ENCODE measurements at places on chromosomes 6 and 20.

- no peak for DNase-seq
Observed at GRCh38 chr6:149139782-149140136, 177.8 kb upstream of the TAB2 start.

DNA sequence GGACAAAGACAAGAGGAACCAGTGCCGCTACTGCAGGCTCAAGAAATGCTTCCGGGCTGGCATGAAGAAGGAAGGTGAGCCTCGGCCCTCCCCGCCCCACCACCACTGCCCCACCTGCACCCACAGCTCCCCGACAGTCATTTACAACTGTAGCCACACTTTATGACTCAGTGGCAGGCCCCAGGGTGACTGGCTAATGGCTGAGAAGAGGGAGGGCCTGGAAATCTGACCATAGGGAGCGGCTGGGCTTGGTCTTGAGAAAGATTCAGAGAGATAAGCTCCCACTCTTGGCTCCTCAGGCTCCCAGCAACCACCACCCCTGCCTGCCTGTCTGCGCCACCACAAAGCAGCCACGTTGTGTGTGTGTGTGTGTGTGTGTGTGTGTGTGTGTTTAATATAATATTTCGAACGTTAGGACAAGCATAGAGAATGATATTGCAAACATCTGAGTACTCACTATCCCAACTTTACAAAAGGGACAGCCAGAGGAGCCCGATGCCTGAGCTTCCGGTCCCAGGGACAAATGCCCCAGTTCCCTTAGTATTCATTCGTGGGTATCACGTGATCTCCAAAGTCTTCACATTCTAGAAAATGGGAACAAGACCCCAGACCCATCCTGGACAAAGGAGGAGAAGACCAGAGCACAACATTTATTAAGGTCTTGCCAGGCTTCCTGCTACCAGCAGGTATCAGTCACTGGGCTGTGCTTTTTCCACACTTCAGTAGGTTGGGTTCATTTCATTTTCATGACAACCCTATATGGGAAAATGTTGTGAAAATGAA is 52.1 kb downstream of the HNF4A start:
- DNase-seq, result peak; percentile 88

DNA sequence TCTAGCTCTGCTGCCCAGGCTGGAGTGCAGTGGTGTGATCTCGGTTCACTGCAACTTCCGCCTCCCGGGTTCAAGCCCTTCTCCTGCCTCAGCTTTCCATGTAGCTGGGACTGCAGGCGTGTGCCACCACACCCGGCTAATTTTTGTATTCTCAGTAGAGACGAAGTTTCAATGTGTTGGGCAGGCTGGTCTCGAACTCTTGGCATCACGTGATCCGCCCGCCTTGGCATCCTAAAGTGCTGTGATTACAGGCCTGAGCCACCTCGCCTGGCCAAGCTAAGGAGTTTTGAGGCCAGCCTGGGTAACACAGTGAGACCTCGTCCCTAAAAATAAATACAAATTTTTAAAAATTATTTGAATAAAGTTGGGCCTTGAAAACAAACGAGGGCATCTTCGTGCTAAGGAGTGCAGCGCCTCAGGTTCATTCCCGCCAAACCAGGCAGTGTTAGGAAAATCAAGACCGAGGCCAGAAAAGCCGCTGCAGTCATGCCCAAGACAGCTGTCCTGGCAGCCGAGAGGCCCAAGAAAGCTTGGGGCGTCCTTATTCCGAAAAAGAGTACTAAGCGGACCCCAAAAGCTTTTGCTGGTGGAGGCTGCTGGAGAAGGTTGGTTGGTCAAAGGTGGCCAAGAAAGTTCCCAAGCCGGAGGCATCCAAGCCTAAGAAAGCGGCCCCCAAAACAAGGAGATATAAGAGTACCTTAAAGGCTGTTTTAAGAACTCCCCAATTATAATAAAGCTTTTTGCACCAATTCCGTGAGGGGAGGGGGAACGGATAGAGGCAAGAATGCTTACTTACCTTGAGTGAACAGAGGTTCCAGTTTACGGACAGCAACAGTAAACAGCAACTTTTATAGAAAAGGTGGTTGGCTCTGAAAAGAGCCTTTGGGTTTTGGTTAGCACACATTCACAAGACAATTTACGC is 109.0 kb downstream of the HFE start:
- peak; percentile 45 for DNase-seq

GRCh38 chr6:170081556-170081955 is 209.3 kb downstream of the DLL1 start:
- DNase-seq, result peak; percentile 38

DNA sequence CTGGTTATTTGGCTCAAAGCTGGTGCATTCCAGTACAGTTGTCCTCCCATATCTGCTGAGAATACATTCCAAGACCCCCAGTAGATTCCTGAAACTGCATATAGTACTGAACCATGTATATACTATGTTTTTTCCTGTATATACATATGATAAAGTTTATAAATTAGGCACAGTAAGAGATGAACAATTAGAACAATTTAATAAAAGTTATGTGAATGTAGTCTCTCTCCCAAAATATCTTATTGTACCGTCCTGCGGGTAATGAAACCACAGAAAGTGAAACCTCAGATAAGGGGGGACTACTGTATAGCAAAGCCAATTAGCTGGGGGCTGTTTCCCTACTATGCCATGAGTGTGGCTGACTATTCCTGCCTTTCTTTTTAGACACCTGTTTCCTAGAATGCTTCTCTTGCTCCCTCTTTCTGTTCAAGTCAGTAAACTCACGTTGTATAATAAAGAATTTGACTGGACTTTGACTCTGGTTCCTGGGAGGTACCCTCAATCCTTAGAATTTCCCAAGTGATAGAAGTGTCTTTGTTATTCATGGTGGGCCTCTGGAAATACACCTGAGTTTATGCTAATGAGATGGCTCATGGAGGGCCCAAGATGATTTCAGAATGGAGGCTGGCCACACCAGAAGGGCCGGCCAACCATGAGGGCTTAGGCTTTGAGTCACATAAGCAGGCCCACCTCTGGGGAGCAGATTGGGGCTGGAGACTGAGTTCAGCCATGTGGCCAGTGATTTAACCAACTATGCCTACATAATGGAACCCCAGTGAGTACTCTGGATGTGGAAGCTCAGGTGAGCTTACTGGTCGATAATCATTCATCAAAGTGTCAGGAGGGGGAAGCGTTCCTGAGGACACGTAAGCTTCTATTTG is 689 bp upstream of the BLOC1S5 start:
- DNase-seq, result no peak

GRCh38 chr6:112665114-112665513 is 318.0 kb downstream of the RFPL4B start:
- no peak for DNase-seq

DNA sequence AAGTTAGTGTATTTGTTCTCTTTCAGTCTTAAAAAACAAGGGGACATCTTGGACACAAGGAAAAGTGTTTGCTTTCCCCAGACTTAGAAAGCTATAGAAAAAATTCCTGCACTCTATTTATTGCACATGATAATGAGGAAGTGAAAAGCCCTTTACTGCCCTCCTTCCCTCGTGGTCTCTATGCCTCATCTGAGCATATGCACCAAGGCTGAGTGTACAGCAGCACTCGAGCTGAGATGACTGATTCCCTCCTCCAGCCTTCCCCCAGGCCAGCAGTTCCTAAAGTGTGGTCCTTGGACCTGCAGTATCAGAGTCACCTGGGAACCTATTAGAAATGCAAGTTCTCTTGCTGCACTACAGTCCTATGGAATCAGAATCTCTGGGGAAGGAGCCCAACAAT is 14.3 kb upstream of the LAMP5 start:
- DNase-seq, result no peak

DNA sequence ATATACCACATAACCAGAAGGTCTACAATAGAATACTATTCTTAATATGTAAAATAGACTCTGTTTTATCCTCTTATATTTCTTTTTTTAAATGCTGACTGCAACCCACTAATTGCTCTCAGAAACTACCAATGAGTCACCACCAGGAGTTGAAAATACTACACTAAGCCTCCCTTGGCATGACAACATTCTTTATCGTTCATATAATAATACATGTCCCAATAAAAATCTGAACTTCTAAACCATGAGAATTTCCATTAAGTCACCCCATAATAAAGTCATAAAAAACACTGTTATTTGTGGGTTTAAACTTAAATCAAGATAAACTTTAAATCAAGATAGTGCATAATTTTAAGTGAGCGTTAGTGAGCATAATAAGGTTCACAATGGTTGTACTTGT is 4.2 kb downstream of the HACE1 start:
- no peak for DNase-seq

DNA sequence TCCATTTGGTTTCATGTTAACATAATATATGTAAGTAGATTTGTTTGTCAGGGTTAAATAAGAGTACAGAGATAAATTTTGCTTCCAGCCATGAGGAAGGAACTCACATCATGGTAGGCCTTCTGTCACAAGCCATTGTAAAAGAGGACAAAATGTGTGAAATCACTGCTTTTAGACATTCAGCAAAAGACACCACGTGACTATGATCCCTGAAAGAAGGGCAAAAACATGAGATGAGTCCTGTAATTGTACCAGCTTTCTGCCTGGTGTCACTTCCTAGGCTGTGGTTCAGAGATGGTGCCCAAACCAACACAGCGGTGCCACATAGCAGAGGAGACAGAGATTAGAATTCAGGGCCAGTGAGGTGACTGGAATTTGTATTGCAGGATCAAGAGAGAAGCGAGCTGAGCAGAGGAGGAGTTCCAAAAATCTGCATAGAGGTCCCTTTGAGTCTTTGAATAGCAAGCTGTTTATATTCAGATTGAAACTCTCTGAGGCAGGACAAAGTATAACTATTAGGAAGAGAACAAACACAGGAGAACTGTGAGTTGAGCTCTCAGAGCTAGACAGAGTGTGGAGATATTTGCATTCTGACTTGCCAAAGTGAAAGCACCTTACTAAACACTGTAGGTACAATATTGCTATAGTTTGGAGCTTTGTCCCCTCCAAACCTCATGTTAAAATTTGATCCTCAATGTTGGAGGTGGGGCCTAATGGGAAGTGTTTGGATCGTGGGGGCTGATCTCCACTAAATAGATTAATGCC is 52.6 kb upstream of the PDE7B start:
- DNase-seq, result no peak

- DNase-seq, result no peak
Observed at GRCh38 chr6:51562198-51562597, 525.2 kb downstream of the PKHD1 start.

DNA sequence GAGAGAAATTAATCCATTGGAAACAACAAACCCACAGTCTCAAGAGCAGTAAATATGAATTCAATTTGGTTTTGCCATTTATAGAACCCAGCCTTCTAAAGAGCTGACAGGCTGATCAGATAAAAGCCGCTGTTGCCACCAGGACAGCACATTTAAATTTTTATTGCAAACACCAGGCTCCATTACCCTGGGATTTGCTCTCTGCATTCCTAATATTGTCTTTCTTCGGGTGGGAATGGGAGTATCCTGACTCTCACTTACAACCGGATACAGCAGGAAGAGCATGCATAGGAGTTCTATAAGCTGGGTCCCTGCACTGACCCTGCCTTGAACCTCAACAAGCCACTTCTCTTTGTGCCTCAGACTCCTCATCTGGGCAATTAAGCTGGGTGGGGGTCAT is 142.9 kb downstream of the LRFN2 start:
- DNase-seq, result no peak

GRCh38 chr20:13274275-13274861 is 53.3 kb downstream of the ISM1 start:
- no peak for DNase-seq

GRCh38 chr6:169785566-169785965 is 34.1 kb downstream of the ERMARD start:
- no peak for DNase-seq

GRCh38 chr6:19771753-19772336 is 65.3 kb upstream of the ID4 start:
- DNase-seq, result no peak

DNA sequence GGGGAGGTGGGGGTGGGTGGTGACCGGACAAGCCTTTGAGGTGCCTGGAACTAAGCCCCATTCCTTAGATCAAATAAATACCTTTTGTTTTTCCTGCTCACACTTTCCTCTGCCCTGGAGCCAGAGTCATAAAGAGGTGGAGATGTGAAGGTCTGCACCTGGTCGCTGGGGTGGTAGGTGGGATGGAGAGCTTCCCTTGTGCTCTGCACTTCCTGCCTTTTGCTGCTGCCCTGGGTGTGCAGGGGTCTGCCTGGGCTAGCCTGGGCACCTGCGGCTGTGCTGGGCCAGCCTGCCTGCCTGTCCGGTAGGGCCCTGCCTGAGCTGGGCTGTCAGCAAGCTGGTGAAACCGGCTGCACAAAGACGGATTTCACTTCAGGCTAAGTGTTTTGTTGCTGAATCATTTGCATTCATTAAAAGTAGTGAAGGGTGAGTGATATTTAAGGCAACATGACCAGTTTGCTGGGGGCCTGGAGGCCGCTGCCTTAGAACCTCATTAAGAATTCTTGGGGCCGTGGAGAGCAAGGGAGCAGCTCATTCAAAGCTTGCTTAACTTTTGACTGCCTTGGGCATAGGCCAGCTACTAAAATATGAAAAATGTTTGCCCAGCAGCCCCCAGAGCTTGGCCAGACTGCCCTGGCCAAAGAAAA is 20.5 kb downstream of the PTK7 start:
- DNase-seq, result peak; percentile 62

DNA sequence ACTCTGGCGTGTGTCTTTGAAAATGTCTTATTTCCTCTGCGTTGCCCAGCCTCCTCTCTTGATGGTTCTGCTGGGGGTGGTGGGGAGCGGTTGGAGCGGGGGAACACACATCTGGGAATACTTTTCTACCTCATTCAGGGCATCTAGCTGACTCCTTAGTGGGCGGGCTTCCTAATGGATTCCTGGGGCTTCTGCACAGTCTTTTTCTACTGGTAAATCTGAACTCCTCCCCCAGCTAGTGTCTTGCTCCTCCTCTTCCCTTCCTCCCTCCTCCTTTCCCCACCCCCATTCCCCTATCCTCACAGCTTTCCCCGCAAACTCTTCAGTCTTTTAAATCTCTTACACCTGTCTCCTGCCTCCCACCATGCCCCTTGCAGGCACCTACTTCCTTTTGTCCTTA is 74.4 kb downstream of the PRL start:
- DNase-seq, result no peak

DNA sequence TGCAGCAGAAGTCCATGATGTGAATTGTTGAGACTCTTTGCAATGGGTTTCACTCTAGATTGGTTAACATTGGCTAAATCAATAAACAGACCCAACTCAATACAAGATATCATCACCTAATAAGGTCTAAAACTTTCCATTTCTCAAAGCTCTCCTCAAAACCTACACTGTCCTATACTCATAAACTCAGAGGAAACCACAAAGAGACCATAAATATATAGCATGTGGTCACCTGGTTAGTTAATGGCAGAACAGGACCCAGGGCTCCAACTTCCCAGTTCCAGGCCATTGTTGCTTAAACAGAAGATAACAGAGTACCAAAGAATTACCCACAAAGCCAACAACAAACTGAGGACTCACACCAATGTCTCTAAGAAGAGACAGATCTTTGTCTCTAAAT is 12.0 kb downstream of the RTN4IP1 start:
- DNase-seq, result no peak

DNA sequence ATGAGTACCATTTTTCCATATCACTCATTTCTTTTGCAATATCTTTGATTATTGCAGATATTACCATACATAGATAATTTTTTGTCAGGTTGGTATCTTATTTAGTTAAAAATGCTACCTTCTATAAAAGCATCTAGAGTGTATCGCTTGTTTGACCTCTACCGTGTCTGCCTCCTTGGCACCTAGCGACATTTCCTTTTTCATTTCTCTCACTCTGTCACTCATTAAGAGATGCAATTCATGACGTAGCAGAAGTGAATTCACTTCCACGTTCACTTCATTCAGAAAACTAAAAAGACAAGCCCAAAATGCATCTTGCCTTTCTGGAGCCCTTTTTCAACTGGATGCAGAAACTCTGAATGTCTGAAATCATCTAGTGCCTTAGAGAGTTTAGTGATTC is 172.9 kb downstream of the MMS22L start:
- DNase-seq, result no peak

Data from ureter (tissue), 1 donor.